ENCODE measurements at places on chromosomes 2 and 18.

DNA sequence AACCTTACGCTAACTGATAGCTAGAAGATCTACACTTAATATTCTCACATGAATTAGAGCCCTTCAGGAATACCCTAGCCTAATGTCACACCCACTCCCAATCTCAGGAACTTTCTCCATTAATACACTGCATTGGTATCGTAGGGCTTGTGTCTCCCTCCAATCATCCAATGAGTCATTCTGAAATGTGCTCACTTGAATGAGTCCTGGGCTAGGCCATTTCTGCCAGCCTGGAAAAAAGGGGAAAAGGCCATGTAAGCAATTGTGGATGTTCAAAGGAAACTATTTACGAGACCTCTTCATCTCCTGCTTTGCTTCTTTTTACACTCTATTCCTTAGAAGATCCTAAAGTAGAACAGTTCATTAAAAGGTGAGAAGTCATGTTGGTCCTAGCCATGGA, 18.8 kb downstream of the ZEB2 start:
- no peak for DNase-seq

- DNase-seq = no peak
Observed at GRCh38 chr2:30255466-30256408, 24.4 kb downstream of the LBH start.

DNA sequence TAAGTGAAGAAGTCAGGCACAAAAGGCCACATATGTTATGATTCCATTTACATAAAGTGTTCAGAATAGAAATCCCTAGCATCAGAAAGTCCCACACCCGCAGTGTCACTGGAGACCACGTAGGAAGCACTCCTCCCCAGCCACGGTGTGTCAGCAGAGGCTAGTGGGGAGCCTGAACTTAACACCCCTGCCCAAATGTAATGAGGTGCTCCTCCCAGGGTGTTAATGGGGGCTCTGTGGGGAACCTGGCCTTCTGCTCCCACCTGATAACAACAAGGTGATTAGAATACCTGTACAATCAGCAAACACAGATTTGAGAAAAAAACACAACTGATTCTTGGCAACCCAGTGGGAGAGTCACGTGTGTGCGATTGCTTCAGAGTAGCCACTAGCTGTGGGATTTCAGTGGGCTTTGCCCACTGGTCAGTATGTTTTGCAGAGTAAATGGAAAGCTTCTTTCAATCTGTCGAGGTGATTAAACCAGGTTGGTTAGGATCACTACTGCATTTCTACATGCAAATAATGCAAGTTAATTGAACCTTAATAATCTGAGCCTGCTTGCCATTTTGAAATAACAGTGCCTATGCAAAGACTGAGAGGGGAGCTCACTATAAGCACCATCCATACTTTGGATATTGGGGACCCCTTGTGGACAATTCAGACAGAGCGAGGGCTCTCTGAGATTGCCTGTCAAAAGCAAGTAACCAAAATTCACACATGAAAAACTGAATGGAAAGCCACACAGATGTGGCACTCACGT, 20.6 kb upstream of the ATRAID start:
- DNase-seq = no peak

DNA sequence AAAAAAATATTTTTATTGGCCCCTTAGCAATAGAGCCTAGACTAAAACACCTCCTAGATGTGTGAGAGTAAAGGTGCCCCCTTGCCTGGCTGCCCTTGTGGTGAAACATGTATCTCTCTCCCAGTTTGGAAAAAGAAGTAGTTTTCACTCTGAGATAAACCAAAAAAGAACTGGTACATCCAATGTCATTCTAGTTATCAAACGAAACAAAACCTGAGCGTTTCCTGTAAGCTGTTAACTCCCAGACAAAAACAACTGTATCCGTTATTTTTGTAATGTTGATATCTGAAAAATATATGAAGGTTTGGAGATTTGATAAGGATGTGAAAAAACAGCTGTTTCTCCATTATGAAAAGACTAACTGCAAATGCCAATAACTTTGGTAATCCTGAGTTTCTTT, 24.3 kb downstream of the HEATR5B start:
- no peak for DNase-seq

DNA sequence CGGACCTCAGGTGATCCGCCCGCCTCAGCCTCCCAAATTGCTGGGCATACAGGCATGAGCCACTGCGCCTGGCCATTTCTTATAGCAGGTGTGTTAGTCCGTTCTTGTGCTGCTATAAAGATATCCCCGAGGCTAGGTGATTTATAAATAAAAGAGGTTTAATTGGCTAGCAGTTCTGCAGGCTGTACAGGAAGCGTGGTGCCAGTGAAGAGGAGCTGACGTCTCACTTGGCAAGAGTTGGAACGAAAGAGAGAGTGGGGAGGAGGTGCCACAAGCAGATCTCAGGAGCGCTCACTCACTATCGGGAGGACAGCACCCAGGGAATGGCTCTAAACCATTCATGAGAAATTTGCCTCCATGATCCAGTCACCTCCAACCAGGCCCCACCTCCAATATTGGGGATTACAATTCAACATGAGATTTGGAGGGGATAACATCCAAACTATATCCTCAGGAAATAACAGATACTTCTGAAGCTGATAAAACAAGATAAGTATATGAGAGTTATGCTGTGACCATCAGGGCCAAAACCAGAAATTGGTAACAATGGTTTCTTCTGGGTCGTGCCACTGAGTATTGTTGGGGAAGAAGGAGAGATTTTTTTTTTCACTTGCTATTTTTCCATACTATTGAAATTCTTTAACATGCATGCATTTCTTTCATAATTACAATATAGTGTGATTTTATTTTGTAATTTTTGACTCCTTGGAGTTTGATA, 7.4 kb upstream of the RMC1 start:
- DNase-seq = no peak

DNA sequence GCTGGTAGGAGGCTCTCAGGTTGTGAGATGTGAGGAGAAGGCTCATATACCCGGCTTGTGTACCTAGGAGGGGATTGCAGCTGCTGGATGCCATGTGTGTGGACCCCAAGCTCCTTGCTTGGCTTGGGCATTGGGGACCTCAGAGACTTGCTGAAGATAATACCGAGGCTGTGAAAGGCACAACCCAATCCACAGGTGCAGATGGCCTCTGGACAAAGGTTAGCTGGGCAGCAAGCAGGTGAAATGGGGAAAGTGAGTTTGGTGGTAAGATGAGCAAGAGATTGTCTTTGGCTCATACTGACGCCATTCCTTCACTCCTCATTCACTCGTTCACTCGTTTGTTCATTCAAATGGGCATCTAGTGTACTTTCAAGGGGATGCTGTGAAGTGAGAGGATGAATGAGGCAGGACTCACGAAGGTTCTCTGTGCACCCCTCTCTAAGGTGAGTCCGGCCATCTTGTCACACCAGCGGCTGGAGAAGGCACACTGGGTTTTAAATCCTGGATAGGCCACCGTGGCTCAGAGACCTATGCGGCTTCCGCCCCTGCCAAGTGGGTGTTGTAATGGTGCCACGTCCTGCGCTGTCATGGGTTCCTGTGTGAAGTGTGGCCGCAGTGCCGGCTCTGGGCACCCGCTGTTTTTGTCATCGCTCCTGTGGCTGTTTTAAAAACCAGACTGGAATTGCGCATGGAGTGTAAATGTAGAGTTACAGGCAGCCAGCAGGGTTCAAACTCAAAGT, 13.7 kb downstream of the FBLN7 start:
- DNase-seq = no peak

GRCh38 chr2:112762276-112762675, 2.1 kb downstream of the CKAP2L start:
- no peak for DNase-seq

GRCh38 chr2:229715895-229716507, 1.6 kb upstream of the DNER start:
- no peak for DNase-seq

- no peak for DNase-seq
Observed at GRCh38 chr2:71122387-71123298, 7.4 kb downstream of the MCEE start.

- DNase-seq = no peak
Observed at GRCh38 chr2:212359425-212360067, 179.1 kb downstream of the ERBB4 start.

DNA sequence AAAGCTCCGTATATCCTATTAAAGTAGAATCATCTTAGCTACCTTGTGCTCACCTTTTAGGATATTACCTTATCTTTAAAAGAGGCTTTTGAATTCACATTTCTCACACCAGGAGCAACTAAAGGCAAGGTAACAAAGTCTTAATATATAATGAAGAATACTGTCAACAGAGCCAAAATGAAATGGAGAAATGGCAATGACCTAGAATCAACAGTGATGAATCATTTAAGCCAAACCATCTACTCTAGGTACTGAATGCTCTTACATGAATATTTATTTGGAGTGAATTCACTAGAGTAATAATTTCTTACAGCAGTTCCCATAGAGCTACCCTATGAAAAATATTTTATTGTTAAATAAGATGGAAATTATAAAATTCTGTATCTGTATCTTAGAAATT, 421.0 kb downstream of the RND3 start:
- DNase-seq = no peak

- no peak for DNase-seq
Observed at GRCh38 chr18:74191577-74191976, 43.3 kb downstream of the TIMM21 start.

DNA sequence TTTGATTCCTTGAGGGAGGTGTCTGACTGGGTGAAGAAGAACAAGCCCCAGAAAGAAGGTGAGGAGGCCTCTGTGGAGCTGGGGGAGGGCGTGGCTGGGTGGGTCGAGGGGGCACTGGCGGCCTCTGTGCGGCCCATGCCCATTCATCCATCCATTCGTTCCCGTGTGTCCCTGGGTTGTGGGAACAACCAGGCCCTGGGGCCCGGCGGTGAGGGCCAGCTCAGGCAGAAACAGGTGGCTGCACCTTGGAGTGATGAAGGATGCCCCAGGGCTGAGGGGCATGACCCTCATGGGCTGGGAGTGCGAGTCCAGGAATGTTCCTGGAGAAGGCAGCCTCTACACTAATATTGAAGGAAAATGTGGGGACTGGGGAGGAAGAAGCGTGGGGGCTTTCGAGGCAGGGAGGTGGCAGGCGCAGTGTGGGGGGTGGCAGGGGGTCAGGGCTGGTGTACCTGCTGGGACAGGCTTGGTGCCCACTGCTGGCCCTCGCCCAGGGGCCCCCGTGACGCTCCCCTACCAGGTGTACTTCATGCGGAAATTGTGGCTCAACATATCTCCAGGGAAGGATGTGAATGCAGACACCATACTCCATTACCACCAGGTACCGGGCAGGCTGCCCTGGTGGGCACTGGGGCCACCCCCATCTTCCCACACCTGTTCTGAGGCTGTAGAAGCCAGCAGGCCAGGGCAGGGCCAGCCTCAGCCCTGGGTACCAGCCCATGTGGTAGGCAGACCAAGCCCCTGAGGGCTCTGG, 11.2 kb upstream of the GPR17 start:
- no peak for DNase-seq

DNA sequence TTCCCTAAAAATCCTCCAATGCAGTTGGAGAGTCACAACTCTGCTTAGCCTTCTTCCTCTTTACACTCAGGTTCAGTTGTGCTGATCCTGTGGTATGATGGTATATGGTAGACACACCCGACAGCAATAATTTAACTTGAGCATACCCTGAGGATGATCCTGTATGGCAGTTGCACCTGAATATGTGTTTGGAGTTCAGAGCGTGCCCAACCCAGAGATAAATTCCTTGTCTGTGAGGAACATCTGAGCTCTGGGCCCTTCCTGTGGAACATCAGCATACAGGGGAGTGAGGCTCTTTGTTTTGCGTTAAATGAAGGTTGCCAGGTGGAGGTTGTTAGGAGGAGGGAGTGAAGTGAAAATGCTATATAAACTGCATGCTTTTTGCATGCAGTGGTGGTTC, 187.7 kb downstream of the MYO3B start:
- DNase-seq = no peak

- DNase-seq = no peak
Observed at GRCh38 chr18:42112657-42113420, 157.8 kb downstream of the PIK3C3 start.

DNA sequence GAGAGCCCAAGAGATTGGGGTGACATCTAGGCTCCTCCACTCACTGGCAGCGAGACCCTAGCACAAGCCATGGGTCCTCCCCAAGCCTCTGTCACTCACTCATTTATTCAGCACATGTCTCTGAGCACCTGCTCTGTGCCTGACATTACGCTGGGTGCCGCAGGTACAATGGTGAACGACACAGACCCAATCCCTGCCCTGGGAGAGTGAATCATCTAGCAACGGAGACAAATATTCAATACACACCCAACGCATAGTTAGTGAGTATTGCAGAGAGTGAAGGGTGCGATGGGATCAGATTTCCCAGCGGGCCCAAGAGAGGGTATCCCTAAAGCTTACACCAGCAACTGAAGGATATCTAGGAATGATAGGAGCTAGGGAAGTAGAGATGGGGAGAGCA, 45.5 kb downstream of the ZFP36L2 start:
- no peak for DNase-seq

DNA sequence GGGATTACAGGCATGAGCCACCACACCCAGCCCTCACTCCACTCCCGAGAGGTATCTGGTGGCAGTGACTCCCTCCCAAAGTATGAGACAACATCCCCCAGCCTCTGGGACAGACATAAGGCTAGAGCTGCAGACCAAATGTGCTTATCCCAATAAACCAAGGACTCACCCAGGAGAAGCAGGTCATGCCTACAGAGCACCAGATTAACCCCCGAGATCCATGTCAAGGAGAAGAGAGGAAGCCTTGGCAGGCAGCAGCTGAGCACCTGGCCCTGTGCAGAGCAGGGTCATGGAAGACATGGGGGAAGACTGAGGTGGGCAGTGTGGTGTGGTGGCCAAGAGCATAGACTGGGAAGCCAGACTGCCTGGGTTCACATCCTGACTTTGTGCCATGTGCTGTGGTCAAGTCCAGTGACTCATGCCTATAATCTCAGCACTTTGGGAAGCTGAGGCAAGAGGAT, 7.2 kb downstream of the RAB11FIP5 start:
- DNase-seq = no peak

DNA sequence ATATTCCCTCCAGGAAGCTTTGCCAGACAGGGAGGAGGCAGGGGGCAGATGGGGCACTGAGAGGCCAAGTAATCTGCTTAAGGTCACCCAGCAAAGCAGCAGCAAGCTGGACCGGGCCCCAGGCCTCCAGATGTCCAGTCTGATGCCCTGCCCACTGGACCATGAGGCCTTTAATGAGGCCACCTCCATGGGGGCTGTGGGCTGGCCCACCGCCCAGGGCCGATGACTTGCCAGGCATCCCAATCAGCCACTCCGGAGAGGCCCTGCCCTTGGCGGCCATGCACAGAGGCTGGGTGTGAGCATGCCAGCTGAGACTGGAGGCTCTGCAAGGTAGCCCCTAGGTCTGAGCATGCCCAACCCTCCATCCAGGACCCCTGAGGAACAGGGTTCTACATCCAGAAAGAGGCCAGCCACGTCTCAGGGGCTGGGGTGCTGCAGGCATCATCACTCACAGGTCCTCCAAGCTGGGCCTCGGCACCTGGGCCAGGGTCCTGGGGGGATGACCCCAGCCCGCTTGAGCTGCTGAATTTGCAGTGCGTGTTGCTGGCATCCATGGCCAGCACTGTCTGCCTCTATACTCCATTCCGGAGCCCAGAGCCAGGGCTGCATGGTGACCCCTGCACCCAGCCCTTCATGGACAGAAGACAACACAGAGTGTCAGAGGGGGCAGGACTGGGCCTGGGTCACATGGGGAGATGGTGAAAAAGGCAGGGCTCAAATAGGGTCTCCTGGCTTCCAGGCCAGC, 164.2 kb downstream of the INHBB start:
- no peak for DNase-seq

Data from fibroblast of the conjunctiva (primary cell).